Panc1 (cell line): ENCODE measurements at places on chromosomes 13 and 19.

GRCh38 chr13:100139817-100140216 lies 50.9 kb downstream of the PCCA start:
- DNase-seq: no peak

DNA sequence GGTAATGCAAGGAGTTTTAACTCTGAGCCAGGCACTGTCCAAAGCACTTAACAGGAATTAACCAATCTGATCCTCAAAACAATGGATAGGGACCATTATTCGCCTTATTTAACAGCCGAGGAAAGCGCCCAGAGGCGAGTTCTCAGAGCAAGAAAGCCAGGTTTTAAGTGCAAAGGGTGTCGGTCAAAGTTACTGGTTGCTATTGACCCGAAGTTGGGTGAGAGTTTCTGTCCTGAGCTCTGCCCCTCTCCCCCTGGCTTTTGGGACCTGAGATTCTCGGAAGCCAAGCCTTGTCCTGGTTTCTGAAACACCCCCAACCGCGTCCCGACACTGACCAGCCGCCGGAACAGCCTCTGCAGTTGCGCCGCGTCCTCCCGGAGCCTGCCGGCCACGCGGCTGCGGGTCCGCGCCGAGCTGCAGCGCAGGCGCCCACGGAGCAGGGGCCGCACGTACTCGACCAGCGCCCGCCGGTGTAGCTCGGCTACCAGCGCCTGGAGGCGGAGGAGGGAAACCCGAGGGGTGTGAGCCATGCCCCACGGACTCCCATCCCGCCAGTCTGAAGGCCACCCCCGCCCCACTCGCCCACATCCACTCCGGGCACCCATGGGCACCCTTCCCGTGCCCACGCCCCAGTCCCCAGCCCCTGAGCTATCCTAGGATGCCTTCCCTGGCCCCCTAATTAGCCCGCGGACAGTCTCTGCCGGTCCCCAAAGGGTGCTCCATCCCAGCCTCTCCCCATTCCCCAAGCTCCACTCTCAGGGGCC lies 27.8 kb downstream of the EXOC3L2 start:
- no peak for DNase-seq

GRCh38 chr13:28655561-28655960 lies 3.4 kb upstream of the POMP start:
- DNase-seq: no peak

- DNase-seq: no peak
Observed at GRCh38 chr19:55579766-55580621, 654 bp downstream of the ZNF579 start.

- DNase-seq: no peak
Observed at GRCh38 chr13:106526738-106527444, 8.6 kb downstream of the EFNB2 start.

DNA sequence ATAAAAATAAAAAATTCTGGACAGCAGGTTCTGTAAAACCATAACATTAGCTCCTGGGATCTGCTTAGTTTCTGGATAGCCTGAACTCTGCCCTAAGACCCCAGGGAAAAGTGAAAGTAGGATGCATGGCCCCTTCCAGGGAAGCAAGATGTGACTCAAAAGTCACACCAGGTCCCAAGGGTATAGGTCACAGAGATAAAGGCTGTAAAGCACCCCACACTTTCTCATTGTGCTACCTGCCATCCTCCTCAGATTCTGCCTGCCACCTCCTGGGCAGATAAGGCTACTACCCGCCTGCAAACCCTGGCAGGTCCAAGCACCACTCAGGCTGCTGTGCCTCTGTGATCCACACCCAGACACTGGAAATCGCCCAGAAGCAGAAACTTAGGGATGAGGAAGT lies 20.6 kb downstream of the FFAR2 start:
- peak; percentile 54 for DNase-seq

GRCh38 chr13:112626124-112626523 lies 38.2 kb upstream of the TUBGCP3 start:
- no peak for DNase-seq

DNA sequence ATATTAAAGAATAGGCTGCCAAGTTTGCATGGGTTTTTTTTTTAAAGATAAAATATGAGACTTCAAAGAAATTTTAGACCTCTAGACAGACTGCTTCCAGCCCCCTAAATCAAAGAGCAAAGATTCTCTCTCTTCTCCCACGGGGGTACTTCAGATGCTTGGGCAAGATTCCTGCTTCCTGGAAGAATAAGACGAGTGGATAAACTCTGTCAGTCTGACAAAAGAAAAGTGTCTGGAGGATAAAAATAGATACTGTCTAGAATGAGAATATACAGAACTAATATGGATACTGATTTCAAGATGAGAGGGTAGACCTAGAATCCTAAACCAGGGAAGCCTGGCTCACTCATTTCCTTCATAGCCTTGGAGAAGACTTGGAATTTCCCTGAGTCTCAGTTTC lies 435.1 kb downstream of the FOXO1 start:
- DNase-seq: no peak

DNA sequence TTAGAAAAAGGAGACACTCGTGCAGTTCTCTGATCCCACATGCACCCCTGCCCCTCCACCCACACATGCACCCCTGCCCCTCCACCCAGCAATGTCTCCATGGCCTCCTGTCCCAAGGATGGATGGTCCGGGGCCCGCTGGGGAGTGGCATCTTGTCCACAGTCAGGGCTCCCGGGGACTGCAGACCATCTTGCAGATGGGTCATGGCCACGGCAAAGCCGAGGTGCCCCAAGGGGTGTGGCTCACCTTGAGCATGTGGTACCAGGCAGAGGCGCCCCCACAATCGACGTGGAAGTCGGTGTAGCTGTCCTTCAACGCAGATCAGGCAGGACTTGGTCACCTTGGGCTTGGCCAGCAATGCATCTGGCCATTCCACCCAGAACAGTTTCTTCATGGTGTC lies 216.7 kb downstream of the TUBA3C start:
- DNase-seq: no peak

DNA sequence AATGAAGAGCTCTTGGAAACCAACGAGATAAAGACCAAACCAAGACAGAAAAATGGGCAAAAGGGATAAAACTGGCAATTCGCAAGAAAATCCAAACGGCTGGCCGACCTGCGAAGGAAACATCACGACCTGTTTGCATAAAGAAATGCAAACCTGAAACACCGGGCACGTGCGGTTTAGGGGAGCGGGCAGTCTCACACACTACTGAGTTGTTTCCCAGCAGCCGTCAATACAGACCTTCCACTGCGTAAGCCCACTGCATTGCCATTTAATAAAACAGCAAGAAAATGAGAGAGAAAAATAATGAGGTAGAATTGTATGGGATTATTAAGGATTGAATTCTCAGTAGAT lies 642 bp upstream of the PEG3 start:
- DNase-seq: no peak

- DNase-seq: no peak
Observed at GRCh38 chr13:82688400-82688994, 1193.8 kb downstream of the SLITRK1 start.

DNA sequence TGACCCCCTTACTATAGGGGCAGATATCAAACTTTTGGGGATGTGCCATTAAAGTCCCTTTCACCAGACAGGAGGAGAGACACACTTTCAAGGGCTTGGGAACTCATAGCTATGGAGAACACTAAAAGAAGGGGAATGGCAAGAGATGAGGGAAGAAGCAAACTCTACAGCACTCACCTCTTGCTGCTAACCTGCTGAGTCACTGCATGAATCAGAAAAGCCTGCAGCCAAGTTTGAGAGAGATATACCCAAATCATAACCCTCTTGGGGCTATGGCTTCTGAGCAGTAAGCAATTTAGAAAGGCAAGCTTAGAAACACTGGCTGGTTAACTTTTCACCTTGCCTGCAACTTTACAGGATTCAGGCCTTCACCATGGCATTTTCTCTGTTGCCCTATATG lies 1028.0 kb downstream of the UQCRFS1 start:
- DNase-seq: no peak

- DNase-seq: no peak
Observed at GRCh38 chr13:26881154-26881553, 120.6 kb upstream of the GPR12 start.

DNA sequence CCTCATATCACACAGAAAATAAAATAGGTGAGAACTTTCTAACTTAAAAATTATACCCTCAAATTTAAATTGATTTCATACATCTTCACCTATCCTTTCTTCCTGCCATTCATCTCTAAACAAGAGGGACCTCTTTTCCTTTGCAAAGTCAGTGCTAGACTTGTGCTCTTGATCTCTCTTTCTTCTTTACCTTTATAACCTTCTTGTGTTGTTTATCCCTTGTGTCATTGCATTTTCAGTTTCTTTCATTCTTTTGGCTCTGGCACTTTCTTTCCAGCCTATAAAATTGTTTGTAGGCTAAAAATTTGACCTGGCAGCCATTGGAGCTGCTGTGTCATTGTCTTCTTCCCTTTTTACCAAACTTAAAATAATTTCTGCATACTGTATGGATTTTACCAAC lies 190.1 kb downstream of the GPC5 start:
- no peak for DNase-seq

DNA sequence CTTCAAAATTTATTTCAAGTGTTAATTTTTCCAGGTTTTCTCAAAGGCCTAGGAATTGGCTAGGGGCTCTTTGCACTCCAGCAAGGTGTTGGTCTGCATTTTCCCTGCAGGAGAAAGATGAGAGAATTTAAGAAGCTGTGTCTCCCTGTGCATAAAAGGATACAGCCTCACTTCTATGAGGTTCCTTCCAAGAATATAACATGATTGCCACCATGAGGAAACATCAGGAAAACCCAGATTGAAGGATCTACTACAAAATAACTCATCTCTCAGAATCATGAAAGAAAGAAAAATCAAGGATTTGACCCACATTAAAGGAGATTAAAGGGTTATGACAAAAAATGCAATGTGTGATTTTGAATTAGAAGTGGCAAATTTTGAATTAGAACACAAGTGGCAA lies 69.9 kb downstream of the RUBCNL start:
- no peak for DNase-seq

GRCh38 chr13:100637796-100638195 lies 36.8 kb downstream of the TMTC4 start:
- no peak for DNase-seq

DNA sequence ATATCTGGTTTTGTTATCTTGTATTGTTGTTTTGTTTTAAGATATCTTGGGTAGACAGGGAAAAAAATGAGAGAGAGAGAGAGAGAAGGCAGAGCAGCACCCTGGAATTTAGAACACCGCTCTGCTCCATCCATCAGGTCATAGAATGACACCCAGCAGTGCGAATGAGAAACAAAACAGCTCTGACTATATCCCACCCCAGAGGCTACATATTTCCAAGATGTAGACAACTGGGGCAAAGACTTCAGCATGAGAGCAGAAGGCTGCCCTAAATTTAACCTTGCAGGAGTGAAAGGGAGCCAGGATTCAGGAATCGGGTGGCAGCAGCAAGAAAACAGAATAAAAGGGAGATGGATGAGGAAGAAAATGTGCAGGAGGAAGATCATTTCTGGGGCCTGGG lies 46.5 kb downstream of the TNFSF13B start:
- no peak for DNase-seq

- DNase-seq: no peak
Observed at GRCh38 chr13:41533266-41534052, 76.1 kb downstream of the RGCC start.

DNA sequence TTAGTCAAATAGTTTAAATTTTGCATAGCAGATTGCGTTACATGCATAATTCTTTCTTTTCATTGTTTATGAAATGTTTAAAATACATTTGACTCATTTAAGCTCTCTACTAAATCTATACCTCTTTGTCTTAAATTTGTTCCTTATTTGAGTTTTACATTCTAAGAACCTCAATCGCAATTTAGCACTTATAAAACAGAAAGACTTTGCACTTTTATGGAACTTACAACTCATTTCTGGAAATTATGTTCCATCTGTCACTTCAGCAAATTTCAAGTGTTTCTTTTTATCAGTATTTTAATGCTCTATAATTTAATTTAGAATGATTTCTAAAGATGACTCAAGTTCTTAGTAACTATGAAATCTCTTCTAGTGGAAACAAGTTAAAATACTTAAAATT lies 1505.8 kb upstream of the SPRY2 start:
- DNase-seq: no peak
